ENCODE measurements at places on chromosomes 3 and 15. TPM values are rescaled to one million over a fixed set of nuclear protein-coding genes. Genes with fewer than 3 reads are reported as not detected.

DNA sequence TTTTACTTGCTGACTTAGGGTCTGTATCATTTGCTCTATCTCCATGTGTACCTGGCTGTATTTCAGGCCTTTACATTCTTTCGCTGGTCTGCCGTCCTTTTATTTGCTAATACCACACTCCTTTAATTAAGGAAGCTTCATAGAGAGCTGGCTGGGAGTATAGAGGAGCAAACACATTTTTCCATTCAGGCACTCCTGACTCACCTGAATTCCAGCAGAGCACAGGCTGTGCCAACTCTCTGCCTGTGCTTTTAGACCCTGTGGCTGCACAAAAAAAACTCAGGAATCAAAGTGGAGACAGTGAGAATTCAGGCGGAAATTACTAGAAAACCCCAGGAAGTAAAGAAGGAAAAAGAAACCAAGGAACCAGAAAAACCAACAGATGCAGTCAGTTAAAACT lies 29.0 kb upstream of the ATP10A start:
- no peak overlapping the region for H3K27ac ChIP-seq
- no peaks in the 10 kb centered on the region for H3K36me3 ChIP-seq
- no peaks in the 10 kb centered on the region for H3K27me3 ChIP-seq
- DNase-seq = no peak
- no peak overlapping the region for H3K4me3 ChIP-seq

GRCh38 chr15:66252685-66253417 lies 699 bp downstream of the MEGF11 start:
- no peaks in the 10 kb centered on the region for H3K36me3 ChIP-seq
- H3K27ac ChIP-seq = no peak overlapping the region
- H3K4me1 ChIP-seq = peaks cover 34% of the 10 kb centered on the region
- H3K27me3 ChIP-seq = peaks cover 74% of the 10 kb centered on the region
- no peak for DNase-seq

DNA sequence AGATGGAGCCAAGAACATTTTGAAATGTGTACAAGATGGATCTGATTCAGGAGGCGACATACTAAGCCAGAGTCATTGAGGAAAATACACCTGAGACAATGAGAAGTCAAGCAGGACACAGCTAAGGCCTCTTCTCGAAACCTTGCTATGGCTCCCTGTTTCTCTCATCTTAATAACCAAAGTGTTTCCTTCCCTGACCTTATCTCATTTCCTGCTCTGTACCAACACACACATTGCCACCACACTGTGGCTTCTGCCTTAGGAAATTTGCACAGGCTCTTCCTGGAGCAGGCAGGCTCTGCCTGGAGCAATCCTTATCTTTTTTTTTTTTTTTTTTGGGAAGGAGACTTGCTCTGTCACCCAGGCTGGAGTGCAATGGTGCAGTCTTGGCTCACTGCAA lies 36.6 kb downstream of the OXSM start:
- DNase-seq = no peak
- no peak overlapping the region for H3K27ac ChIP-seq
- peaks cover 7% of the 10 kb centered on the region for H3K4me1 ChIP-seq
- no peak overlapping the region for H3K4me3 ChIP-seq
- no peaks in the 10 kb centered on the region for H3K27me3 ChIP-seq
- H3K36me3 ChIP-seq = no peaks in the 10 kb centered on the region

GRCh38 chr3:138511945-138512344 lies 77.5 kb downstream of the ESYT3 start:
- peaks cover 4% of the 10 kb centered on the region for H3K36me3 ChIP-seq
- H3K27me3 ChIP-seq = no peaks in the 10 kb centered on the region
- H3K4me3 ChIP-seq = no peak overlapping the region
- no peak overlapping the region for H3K27ac ChIP-seq
- DNase-seq = no peak

DNA sequence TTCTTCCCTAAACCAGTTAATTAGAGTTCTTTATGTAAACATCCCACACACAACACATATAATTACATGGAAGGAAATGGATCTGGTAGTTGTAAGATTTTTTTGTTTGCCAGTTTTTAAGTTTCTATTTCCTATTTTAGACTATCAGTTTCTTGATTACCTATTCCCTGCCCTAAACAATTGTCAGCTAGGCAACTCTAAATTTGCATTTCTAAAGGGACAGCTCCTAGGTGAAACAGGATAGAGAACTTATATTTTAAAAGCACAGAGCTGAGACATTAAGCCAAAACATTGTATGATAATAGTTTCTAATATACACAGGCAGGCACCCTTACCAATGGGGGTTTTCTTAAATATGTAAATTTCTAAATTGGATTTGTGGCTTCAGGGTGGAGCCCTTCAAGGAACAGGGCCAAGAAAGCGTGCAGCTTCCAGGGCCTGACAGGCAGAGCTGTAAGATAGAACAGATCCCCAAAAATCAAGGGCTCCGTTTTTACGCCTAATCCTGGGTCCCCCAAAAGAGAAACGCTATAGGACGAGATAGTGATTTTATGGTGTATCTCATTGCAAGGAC lies 8.9 kb downstream of the LEKR1 start:
- H3K27ac ChIP-seq = no peak overlapping the region
- H3K27me3 ChIP-seq = no peaks in the 10 kb centered on the region
- H3K4me1 ChIP-seq = no peaks in the 10 kb centered on the region
- no peak for DNase-seq
- no peaks in the 10 kb centered on the region for H3K36me3 ChIP-seq
- H3K4me3 ChIP-seq = no peak overlapping the region

The REC114 gene
- not detected for total RNA-seq

The GOLGA6L7 gene
- total RNA-seq = not detected

The C15orf62 gene
- 0.98 TPM for total RNA-seq

The ROPN1 gene
- total RNA-seq = not detected

DNA sequence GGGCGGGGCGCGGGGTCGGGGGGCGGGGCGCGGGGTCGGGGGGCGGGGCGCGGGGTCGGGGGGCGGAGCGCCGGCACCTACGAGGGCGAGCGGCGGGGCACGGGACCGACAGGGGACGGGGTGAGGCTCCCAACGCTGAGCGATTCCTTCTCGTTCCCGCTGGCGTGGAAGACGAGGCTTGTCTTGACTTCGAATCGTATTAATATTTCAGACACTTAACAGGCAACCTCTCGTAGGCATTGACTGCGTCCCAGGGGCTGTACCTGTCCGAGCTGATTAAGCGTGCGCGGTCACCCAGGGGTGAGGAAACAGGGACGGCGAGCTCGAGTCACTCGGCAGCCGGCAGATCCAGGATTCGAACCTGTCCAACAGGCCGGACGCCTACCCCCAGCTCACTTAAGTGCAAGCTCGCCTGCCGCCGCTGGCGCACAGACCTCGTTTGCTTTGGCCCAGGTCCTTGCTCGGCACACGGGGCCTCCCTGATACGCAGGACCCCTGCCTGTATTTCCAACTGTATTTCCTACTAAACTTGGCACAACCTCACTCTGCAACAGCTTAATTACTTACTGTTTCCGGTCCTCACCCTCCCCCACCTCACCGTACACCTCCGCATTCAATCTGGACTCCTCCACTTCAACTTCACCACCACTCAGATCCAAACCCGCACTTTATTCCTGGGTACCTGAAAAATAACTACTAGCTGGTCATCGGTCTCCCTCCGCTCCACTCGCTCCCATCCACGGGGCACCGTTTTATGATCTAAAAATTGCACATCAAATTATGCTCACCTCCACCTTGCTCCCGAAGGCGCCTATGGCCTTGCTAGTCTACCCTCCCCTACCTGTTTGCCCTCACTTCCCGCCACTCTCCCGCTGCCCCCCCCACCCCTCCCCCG lies 722 bp upstream of the ZXDC start:
- peaks cover 13% of the 10 kb centered on the region for H3K36me3 ChIP-seq
- no peak for DNase-seq
- peaks cover 41% of the 10 kb centered on the region for H3K4me1 ChIP-seq
- H3K27me3 ChIP-seq = no peaks in the 10 kb centered on the region

DNA sequence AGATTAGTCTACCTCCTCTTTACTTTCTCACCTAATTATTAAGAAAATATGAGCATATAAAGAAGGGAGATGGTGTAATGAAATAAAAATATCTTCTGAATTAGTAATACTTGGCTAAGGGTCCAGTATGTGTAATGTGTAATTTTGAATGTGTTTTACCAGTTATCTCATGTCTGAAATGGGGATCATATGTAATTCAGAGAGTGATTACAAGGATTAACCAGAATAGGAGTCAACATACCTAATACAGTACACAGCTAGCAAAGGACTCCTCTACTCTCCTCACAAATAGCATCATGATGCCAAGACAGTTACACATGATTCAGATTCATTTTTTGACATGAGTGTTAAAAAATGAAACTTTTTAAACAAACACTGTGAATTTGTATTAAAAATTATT lies 570.4 kb downstream of the SI start:
- H3K4me3 ChIP-seq = no peak overlapping the region
- DNase-seq = no peak
- H3K27ac ChIP-seq = no peak overlapping the region
- no peaks in the 10 kb centered on the region for H3K4me1 ChIP-seq
- H3K27me3 ChIP-seq = no peaks in the 10 kb centered on the region
- no peaks in the 10 kb centered on the region for H3K36me3 ChIP-seq

GRCh38 chr15:25333049-25333448 lies 105.8 kb downstream of the UBE3A start:
- H3K27ac ChIP-seq = no peak overlapping the region
- DNase-seq = no peak
- H3K27me3 ChIP-seq = no peaks in the 10 kb centered on the region

DNA sequence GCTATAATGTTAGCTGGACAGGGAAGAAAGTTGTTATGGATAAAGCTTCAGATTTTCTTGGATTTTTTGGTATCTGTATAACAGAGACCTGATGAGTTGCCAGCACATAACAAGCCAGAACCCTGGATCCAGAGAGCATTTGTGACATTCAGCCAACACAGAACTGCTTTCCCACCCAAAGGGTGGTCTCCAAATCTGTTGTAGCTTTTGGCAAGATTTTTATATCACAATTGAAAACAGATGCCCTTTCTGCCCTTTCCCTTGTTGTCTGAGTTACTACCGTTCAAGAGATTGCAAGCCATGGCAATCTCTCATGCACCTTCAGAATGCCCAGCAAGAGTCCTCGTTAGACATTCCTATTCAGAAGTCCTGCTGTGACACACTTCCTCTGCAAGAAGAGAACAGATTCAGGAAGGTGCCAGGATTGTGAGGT lies 107.6 kb upstream of the FGF7 start:
- peaks cover 27% of the 10 kb centered on the region for H3K36me3 ChIP-seq
- no peak for DNase-seq
- H3K27me3 ChIP-seq = no peaks in the 10 kb centered on the region
- H3K4me3 ChIP-seq = no peak overlapping the region
- H3K4me1 ChIP-seq = no peaks in the 10 kb centered on the region
- no peak overlapping the region for H3K27ac ChIP-seq

DNA sequence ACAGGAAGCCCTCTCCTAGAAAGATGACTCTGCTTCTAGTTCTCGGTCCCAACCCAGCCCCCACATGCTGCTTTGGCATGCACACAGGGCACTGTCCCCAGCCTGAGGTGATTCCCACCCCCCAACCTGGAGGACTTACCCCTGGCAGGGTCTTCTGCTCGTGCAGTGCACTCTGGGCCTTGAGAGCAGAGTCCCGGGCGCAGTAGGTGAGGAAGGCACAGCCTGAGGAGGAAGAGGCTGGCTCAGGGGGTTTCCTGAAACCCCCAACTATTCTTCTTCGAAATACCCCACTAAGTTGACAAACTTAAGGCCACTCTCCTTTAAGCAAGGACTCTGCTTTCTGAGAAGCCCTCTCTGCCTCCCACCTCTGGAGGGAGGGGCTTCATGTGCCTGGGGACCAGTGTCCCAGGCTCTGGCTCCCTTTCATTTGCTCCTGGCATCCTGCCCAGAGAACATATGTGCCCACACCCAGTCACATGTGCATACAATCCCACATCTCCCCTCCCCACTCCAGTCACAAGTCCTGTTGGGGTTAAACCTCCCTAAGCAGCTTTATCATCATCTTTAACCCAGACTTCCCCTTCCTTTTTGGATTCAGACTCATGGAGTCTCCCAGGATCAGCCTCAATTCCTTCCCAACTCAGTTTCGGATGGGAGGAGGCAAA lies 4.1 kb downstream of the CELF6 start:
- no peaks in the 10 kb centered on the region for H3K36me3 ChIP-seq
- no peaks in the 10 kb centered on the region for H3K27me3 ChIP-seq
- no peak for DNase-seq
- peaks cover 14% of the 10 kb centered on the region for H3K4me1 ChIP-seq

DNA sequence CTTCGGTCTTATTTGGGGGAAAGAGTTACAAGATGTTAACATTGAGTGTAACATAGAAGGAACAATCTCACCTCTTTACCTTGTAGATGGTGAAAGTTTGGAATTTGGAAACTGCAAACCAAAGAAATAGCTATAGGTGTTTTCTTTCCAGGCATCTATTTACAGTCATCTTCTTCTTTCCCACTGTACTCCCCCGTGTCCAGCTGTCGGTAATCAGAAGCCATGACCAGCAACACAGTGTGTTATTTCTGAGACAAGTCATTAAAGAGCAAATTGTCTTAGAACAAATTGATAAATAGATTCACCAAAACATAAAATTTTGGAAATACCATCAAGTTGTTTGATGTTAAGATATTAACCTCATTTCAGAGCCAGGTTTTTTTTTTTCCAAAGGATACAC lies 590.5 kb upstream of the NAALADL2 start:
- H3K36me3 ChIP-seq = no peaks in the 10 kb centered on the region
- no peak for DNase-seq
- no peaks in the 10 kb centered on the region for H3K27me3 ChIP-seq
- no peak overlapping the region for H3K27ac ChIP-seq
- no peak overlapping the region for H3K4me3 ChIP-seq
- no peaks in the 10 kb centered on the region for H3K4me1 ChIP-seq

DNA sequence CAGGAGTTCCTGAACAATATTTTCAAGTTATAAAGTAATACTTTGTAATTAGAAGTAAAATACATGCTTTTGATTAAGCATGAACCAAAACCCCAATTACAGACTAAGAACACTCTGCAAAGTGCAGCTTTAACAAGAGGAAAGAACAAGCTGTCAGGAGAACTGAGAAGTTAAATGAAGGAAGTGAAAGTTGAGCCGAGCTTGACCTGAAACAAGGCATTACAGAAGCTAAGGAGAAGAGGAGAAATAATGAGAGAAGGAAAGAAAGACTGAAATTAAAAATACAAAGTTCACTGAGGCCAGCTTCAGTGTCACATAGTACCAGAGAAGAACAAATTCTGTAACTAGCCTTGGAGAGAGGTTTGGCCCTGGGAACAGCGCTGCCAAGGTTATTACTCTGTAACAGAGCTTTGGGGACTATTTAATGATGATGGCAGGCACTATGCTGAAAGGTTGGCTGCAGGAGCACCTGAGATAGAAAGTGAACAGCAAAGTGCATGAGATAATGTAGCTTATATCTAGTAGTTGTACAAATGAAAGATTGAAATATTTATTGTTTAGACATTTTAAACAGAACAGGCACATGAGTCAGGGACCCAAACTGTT lies 241.9 kb upstream of the PEX5L start:
- no peaks in the 10 kb centered on the region for H3K36me3 ChIP-seq
- DNase-seq = no peak
- H3K27me3 ChIP-seq = no peaks in the 10 kb centered on the region

The ADGRG7 gene
- not detected for total RNA-seq

All from CD4-positive, alpha-beta T cell (primary cell).